ENCODE measurements at places on chromosomes 13 and 19.

DNA sequence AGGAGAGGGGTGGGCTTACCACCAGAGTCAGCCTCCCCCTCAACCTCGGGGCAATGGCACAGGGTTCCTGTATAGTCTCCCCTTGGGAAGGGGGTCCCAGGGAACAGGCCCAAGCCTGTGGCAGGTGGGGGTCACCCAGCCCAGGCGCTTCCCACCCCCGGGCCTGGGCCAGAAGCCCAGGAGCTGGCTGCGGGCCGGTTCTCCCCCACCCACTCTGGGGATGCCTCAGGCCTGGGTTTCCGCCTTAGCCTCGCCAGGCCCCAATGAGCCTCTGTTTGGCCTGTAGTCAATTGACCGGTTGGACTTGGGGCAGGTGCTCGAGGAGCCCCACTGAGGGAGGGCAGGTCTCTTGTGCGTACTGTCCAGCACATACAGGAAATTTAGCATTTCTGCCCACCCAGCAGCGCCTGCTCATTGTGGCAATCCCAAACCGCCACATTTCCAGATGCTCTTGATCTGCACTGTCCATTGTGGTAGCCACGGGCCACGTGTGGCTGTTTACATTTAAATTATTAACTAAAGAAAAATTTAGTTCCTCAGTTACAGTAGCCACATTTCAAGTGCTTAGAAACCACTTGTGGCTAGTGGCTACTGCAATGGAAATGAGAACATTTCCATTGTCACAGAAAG is 9.9 kb downstream of the LYL1 start:
- no peak for DNase-seq

- no peak for DNase-seq
These were observed 6.0 kb downstream of the SHFL start for GRCh38 chr19:10091895-10092641.

DNA sequence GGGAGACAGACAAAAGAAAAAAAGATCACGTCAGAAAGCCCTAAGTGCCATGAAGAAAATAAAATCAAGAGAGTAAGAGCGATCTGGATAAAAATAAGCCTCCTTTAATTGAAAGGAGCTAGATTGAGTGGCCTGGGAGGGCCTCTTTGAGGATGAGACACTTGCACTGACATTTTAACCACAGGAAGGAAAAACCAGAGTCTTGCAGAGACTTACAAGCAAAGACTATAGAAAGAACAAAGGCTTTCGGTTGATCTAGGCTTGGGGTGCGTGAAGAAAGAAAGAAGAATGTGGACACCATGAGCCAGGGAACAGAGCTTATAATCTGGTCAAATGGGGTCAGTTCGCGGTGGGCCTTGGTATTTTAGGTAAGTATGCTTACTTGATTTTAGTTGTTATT is 342.7 kb downstream of the COG6 start:
- no peak for DNase-seq

DNA sequence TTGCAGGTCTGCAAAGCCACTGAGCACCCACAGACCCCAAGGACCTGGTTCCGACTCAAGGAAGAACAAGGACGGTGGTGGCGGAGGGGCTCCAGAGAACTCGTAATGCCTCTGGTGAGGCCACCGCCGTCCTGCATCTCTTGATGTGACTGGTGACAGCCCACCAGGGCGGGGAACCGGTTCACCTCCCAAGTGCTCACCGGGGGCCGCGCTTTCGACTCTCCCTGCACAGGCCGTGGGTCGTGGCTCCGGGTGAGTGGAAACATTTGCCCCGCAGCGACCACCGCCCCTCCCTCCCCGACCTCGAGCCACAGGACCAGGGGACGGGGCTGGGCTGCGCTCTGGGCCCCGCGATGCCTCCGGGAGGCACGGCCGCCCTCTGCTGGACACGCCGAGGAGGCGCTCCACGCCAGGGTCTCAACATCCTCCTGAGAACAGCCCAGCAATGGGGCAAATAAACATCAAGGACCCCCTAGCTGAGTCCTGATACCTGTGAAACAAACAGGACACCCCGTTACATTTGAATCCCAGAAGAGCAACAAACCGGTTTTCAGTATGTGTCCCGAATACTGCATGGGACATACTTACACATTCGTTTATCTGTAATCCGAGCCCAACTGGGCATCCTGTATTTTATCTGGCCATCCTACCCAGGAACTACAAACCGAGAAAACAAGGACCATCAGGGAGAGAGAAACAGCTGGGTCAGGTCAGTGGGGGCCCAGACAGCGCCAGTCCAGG is 3.9 kb upstream of the PLPP2 start:
- DNase-seq: no peak

- DNase-seq: no peak
These were observed 696.6 kb downstream of the LIG4 start for GRCh38 chr13:107518780-107519179.

- no peak for DNase-seq
These were observed 17.5 kb downstream of the LATS2 start for GRCh38 chr13:21043898-21044297.
